ENCODE measurements at places on chromosomes 3 and 15. TPM values are rescaled to one million over a fixed set of nuclear protein-coding genes. Genes with fewer than 3 reads are reported as not detected.

Gene CCDC13
- 0.89 TPM for total RNA-seq

DNA sequence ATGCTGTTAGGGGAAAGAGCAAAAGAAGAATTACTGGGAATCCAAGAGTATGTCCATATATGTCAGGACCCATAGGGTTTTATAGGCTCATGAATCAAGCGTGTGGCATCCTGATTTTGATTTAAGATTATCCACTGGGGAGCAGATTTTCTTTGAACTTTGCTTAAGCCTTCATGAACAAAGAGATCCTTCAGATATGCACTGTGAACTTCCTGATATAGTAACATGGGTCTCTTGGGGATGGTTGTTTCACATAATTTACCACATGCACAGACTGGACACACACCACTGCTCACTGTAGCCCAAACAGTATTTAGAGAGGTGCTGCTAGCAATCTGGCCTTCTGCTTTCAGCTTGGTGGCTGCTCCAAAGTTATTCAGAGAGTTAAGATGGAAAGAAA, 200.9 kb upstream of the ZPLD1 start:
- no peak for DNase-seq

GRCh38 chr15:77059786-77060361, 11.0 kb downstream of the TSPAN3 start:
- no peak for DNase-seq

GRCh38 chr3:146781059-146781458, 175.9 kb upstream of the PLSCR5 start:
- DNase-seq: no peak

Gene CASR
- total RNA-seq: not detected

DNA sequence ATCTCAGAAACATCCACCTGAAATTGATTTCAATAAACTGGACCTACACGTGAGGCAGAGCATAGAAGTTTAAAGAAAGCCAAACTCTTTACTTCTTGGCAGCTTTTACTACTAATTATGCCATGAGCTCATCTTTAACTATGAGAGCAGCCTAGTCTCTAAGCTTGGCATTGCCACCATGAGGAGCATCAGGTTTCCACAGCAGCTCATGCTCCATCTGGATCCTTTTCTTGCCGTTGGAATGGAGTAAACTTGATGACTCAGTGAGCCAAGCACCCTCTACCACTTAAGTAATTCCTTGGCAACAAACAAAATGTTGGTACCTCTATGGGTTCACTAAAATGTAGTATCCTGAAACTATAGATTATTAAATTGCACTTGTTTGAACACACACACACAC, 583.2 kb downstream of the EPHA3 start:
- DNase-seq: no peak

Gene CKMT1A
- total RNA-seq: 77.6 TPM

GRCh38 chr3:115943579-115943978, 320.3 kb downstream of the GAP43 start:
- no peak for DNase-seq

DNA sequence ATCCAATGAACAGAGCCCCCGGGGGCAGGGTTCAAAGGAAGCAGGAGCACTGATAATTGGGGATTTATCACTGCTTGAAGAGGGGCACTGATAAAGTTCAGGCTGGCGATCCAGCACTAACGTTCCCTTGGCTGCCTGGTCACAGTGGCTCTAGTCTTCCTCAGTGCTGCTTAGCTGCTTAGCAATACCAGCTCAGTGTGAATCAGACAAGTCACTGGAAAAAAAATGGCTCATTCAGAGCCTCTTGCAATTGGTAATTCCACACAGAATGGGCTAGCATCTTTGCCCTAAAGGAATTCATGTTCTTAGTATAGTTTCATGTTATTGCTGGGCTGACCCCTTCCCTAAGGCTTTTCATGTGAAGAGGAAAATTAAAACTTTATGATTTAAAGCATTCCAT, 95.7 kb upstream of the SLC2A2 start:
- no peak for DNase-seq

Gene PLCB2
- total RNA-seq: 1.4 TPM

DNA sequence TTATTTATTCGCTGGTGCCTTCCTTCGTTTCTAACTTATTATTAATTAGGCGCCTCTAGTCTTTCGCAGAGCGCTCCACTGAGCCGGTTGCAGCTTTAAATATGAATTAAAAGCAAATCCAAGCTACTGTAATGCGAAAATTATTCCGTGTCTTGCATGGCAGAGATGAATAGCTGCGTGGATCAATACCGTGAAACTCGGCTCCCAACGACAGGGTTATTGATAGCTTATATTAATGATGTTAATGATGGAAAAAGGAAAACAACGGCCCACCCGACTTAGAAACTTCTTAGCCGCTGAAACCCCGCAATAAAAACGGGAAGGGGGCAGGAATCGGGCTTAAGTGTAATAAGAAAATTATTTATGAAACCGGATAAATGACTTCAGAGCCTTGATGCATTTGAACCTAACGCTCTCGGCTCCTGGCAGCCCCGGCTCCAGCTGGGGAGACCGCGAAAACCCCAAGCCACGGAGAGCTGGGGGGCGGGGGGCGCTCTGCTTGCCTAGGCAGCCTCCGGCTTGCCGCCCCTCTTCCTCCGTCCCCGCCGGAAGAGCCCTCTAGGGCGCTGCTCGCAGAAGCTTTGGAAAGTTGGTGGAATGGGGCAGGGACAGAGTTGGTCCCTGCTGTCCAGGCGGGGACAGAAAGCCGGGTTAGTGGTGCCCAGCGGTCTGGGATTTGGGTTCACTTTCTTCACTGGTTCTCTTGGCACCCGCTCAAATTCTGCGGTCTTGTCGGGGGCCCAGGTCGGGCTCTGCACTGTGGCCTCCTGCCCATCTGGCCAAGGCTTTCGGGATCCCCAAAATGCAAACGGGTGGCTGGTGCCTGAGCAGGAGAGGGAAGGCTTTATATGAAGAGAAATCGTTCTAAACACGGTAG, 7.7 kb upstream of the ONECUT1 start:
- no peak for DNase-seq

Gene TUSC2
- 15.6 TPM for total RNA-seq

GRCh38 chr3:134798681-134799311, 3.7 kb downstream of the EPHB1 start:
- no peak for DNase-seq

All from suprapubic skin (tissue), 4 donors.